Smooth muscle cell of the coronary artery (primary cell): ENCODE measurements at places on chromosomes 4 and X. TPM values are rescaled to one million over a fixed set of nuclear protein-coding genes. Genes with fewer than 3 reads are reported as not detected.

SSX2B gene
- not detected in 2 replicates for total RNA-seq

STOX2 gene
- total RNA-seq = 0.82 and 1.1 TPM in 2 replicates

ZAR1 gene
- not detected in 2 replicates for total RNA-seq

SPATA18 gene
- total RNA-seq = 9.9 and 24.5 TPM in 2 replicates

ERAS gene
- total RNA-seq = not detected in 2 replicates

ASB9 gene
- total RNA-seq = not detected in 2 replicates

CLCN4 gene
- 4.8 and 6.0 TPM in 2 replicates for total RNA-seq
